ENCODE measurements at places on chromosomes 7 and 10.

- DNase-seq: no peak
These were observed 185.8 kb downstream of the HGF start for GRCh38 chr7:81583882-81584533.

DNA sequence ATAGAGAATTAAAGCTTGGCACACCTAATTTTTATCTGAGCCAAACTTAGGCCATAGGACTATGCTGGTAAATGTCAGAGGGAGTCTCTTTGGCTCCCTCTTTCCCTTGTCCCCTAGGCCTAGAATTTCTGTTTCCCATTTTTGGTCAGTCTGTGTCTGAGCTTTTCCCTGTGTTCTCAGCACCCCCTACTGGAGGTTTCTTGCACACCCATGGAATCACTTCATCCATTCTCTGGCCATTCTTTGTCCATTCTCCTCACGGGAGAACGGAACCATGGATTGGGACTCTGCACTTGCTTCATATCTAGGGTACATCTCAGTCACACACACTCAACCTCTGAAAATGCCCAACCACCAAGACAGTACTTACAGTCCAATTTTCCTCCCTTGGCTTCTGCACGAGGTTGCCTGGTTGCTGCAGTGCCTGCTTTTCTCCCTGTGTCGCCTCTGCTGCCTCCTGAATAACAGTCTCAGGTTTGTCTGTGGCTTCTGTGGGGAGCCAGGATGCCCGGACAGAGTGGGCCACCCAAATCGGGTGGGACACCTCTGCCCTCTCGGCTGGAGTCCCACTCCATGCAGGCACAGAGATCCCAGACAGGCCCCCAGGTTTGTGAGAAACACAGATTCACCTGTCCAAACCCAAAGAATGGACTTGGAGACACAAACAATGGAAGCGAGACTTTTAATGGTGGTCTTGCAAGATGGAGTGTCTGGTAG, 35.1 kb upstream of the DNAH11 start:
- peak; percentile 72 for DNase-seq

DNA sequence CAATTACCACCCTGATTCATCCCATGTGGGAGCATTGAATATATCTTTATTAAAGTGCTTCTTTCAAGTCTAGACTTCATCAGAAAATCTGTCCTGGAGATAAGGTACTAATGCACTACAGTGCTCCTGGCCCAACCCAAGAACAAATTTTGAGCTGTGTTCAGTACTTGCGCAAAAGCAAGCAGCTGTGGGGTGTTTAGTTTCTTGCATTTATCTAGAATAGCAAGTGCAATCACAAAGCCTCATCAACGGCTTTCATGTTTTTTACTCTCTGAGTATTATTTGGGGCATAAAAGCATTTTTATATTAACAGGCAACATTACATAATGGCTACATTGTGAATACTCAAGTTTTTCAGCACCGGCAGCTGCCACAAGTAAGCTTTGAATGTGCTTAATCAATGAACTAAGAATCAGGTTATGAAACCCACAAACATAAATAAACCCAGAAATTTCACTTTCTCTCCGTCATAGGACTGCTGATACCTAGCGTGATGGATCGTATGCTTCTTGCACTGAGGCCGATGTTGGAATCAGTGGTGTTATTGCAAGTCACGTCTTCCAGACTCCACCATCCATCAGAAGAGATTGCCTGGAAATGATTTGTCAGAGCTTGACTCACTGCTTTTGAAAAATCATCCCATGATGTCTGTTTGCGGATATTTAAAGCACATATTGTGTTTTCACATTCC, 113.1 kb downstream of the CTTNBP2 start:
- no peak for DNase-seq

- no peak for DNase-seq
These were observed 194.4 kb upstream of the IMMP2L start for GRCh38 chr7:111756687-111757178.

DNA sequence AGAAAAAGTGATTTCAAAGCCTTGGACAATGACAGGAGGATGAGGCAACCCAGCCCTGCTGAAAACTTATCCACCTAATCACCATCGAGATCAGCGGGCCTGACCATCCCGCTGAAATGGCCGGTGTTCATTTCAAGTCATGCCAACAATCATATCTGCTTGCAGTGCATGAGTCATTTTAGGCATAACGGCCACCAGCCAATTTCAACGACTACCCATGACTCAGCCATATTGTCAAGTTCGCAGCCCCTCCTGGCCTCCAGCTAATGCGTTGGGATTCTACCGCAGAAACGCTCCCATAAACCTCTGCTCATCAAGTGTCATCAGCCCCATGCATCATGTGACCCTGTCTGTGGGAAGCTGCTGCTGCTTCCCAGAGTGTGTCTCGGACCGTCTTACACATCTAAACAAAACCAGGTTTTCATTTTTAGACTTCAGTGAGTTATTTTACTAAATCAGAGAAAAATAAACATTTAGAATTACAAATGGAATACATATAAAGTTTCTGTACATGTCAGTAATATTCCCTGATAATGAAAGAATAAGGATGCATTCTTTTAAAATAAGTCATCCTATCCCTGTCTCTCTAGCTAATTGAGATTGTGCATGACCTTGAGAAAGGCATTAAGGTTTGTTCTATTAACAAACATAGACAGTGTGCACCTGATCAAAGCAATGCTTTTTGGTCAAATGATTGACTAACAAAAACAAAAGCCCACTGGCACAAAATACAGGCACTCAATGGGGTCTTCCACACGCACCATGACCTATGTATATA, 188.9 kb downstream of the ADAM12 start:
- DNase-seq: no peak

DNA sequence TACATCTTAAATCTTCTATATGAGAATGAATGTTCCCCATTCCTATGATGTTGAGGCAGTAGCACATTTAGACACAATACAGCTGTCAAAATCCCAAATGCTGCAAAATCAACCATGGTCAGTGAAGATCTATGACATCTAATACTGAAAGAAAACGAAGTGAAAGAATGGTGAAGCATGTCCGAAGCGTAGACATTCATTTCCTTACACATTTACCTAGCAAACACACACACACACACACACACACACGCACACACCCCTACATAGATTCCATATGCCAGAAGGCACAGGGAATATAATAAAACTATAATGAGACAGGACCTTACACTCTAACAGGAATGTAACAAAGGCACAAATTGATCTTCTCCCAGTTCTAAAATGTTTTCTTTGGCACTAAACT, 32.5 kb downstream of the CCDC6 start:
- DNase-seq: peak; percentile 28

DNA sequence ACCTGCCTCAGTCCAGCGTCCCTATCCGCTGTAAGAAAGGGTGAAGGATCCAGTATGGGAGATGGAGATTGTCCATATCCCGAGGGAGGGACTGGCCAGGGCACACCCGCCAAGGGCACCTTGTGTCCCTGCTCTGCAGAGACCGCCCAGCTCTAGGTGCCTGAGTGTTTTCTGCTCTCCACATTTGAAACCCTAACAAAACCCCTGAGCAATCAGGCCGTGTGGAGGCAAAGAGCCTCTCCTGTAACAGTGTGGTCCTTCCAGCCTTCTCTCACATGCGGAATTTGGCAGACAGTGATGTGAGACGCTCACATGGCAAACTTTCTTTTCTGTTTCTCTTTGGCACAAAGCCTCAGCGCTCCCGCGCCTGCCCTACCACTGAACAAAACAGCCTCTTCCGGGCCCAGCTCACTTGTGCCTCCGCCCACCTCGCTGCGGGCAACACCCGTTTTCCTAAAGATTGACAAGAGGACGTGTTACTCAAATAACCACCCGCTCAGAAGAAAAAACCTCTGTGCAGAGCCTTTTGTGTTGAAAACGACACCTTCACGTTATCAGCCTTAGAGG, 514.8 kb downstream of the DNAJB6 start:
- no peak for DNase-seq

DNA sequence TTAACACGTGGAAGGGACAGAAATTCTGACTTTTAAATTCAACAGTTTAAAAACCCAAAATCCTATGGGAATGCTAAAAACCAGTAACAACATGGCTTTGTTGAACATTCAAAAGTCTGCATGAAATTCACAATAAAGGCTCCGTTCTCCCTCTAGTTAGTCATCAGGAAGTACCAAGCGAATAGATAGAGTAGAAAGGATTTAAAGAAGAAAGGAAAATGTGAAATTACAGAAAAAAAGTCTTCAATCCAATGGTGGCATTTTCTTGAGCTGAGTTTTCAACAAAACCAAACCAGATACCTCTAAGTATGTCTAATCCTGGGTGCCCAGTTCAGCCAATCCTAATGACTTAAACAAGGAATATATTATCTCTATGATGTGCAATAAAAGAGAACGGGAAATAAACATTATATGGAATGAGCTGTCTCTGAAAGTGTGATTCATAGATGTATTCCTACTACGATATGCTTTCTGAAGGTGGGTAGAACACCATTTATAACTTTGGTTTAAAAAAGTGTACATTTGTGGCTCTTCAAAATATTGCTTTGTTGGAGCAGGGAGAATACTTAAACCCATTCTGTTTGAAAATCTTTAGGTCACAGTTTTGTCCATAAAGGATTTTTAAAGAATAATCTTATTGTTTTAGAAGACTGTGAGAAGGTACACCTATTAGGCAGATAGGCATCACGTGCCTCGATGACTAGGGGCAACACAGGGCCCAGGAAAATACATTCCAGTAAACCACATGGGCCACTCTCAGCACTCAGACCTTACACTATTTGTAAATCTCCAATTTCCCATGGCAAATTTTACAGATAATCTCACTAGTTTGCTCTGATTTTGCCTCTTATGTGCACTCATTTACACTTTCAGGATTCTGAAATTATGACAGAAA, 87.7 kb downstream of the CUBN start:
- no peak for DNase-seq

- no peak for DNase-seq
These were observed 122.7 kb downstream of the AOAH start for GRCh38 chr7:36601601-36602000.

DNA sequence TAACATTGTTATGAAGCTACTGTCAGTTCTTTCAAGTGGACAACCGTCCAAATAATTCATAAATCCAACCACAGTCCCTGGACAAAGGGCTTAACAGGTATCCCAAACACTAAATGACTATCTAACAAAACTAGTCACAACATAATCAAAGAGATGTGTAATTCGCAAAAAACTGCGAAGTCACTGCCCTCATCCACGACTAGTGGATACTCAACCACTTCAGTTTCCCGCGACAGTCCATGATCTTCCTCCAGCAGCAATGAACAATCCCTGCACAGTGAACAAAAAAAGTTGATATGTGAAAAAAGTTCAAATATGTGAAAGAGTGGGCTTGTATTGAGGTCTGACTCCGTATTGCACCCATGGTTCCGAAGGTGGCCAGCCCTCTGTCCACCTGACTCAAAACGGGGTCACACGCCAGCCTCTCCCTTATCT, 287 bp downstream of the DCLRE1A start:
- no peak for DNase-seq

DNA sequence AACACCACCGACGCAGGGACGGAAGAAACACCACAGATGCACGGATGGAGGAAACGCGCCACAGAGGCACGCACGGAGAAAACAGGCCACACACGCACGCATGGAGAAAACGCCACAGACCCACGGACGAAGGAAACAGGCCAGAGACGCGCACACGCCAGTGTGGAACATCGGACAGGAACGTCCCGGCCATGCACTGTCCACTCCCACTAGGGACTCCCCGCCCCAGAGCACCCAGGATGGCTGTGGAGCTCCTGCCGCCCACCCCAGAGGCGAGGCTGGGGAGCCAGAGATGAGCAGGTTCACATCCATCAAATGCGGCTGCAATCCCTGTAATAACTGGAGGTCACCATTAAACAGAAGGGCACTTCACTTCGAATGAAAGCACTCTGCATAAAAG, 17.3 kb downstream of the DIP2C start:
- no peak for DNase-seq

GRCh38 chr7:83072576-83073517, 89.8 kb downstream of the PCLO start:
- peak; percentile 1 for DNase-seq

GRCh38 chr7:32915041-32915536, 23.5 kb upstream of the KBTBD2 start:
- DNase-seq: no peak

DNA sequence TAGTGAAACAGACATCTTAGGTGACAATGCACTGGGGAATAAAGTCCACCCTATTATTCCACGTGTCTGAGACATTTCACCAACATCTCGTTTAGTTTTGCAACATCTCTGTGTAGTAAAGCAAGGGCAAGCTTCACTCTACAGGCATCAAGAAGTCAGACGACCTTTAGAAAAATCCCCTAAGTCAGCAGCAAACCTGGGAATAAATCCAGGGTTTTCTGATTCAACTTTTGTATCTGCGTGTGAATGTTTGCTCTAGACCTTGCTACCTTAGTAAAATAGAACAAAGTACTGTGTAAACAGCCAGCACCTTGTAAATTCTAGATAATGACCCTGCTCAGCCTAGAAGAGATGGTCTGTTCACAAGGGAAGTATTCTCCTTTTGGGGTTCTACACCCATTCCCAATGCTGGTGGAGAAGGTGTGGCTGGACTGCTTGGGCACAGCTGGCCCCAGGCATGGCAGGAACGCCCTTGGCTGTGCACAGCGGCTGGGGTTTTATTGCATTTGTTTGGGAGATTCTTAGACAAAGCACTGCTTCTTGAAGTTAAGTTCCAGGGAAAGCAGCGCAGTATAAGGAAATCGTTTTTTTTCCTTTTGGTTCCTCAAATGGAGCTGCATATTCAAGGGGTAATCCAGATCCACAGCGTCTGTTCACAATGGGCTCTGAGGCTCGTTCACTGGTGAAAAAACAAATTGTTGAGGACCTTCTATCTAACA, 38.3 kb upstream of the GALNTL5 start:
- DNase-seq: no peak

DNA sequence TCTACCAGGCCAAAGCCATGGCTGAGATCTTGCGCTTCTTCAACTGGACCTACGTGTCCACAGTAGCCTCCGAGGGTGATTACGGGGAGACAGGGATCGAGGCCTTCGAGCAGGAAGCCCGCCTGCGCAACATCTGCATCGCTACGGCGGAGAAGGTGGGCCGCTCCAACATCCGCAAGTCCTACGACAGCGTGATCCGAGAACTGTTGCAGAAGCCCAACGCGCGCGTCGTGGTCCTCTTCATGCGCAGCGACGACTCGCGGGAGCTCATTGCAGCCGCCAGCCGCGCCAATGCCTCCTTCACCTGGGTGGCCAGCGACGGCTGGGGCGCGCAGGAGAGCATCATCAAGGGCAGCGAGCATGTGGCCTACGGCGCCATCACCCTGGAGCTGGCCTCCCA, 142.7 kb downstream of the GRM3 start:
- no peak for DNase-seq

DNA sequence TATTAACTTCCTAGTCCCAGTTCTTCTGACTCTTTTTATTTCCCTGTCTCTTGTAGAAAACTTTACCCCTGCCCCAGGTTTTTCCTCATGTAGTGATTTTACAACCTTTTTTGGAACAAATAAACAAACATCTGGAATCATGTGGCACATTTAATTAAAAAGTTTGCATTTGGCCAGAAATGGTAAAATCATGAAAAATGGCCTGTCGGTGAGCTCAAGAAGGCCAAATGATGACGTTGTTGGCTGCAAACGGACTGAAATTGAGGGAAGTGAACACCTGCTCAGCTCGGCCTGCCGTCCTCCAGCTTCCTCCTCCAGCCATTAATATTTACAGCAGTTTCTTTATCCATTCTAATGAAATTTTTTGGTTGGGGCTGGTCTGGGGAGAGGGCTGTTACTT, 902.8 kb downstream of the LRMDA start:
- DNase-seq: no peak

GRCh38 chr7:44223362-44224079, 22.7 kb downstream of the YKT6 start:
- no peak for DNase-seq
